Stimulated activated CD8-positive, alpha-beta memory T cell treated with anti-CD3 and anti-CD28 coated beads, Interleukin-2, amount 100 ng/mL, for 1 hour (primary cell): ENCODE measurements at places on chromosomes 2 and 18.

GRCh38 chr2:86556508-86556907 is 6.7 kb downstream of the CHMP3 start:
- DNase-seq = no peak

- DNase-seq = no peak
Observed at GRCh38 chr18:62776024-62776570, 60.8 kb downstream of the PHLPP1 start.

GRCh38 chr2:176399074-176399598 is 129.9 kb downstream of the MTX2 start:
- DNase-seq = no peak

GRCh38 chr2:31067259-31067658 is 71.0 kb downstream of the GALNT14 start:
- no peak for DNase-seq

GRCh38 chr2:134216152-134216829 is 37.6 kb upstream of the MGAT5 start:
- no peak for DNase-seq

GRCh38 chr2:73830871-73831401 is 2.2 kb downstream of the STAMBP start:
- no peak for DNase-seq

GRCh38 chr2:49226360-49226759 is 72.0 kb upstream of the FSHR start:
- DNase-seq = no peak

DNA sequence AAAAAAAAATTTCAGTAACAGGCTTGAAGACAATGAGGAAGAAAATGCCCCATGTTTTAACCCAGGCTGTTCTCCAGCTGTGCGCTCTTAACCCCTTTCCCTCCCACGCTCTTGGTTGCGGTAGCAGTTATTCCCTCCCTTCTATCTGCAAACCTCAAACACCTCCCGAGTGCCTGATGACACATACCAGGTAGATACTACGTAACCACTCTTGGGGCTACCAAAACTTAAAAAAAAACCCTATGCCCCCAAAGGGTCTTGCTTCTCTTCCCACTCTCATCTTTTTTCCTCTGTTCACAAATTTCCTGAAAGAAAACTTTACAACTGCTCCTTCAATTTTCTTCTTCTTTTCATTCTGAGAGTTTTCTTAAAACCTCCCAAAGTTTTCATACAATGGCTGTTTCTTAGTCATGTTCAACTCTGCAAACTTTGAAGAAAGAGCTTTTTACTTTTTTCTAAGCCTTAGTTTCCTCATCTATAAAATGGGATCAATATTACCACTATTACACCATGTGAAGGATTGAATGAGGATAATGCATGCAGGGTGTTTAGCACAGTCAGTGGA is 4.9 kb upstream of the DRC1 start:
- no peak for DNase-seq

DNA sequence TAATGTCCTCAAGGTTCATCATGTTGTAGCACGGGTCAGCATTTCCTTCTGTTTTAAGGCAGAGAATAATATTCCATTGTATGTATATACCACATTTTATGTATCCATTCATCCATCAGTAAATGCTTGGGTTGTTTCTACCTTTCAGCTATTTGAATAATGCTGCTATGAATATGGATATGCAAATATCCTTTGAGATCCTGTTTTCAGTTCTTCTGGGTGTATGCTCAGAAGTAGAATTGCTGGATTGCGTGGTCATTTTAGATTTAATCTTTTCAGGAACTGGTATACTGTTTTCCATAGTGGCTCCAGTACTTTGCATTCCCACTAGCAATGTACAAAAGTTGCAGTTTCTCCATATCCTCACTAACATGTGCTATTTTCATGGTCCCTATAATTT is 13.4 kb upstream of the ASB1 start:
- no peak for DNase-seq

- no peak for DNase-seq
Observed at GRCh38 chr2:157935378-157935906, 59.3 kb upstream of the ACVR1 start.

- DNase-seq = no peak
Observed at GRCh38 chr18:78587096-78587495, 392.5 kb upstream of the SALL3 start.

DNA sequence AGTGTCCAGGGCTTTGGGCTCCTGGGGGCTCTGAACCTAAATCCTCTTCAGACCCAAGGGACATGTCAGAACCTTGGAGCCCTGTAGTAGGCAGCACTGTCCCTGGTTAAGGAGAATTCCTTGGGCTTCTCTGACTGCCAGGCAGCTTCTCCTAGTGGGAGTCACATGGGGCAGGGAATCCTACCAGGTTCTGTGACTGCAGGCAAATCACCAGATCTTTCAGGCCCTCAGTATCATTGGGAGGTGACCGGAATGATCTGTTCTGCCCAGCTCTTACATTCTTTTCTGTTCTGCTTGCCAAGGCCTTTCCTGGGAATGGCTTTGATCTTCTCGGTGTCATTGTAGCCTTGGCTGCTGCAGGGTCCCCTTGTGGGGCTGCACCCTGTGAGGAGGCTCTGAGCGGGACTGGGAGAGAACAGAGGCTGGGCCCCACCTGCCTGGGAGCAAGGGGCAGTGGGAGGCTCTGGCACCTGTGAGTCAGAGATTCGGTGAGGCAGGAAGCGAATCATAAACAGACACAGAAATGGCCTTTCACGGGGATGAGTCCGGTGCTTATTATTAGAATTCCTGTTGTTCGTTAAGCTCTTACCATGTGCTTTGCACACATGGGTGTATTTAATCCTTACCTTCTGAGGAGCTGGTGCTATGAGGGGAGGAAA is 14.1 kb downstream of the CEP68 start:
- DNase-seq = no peak

GRCh38 chr2:27150639-27151230 is 1.9 kb downstream of the TCF23 start:
- DNase-seq = no peak

DNA sequence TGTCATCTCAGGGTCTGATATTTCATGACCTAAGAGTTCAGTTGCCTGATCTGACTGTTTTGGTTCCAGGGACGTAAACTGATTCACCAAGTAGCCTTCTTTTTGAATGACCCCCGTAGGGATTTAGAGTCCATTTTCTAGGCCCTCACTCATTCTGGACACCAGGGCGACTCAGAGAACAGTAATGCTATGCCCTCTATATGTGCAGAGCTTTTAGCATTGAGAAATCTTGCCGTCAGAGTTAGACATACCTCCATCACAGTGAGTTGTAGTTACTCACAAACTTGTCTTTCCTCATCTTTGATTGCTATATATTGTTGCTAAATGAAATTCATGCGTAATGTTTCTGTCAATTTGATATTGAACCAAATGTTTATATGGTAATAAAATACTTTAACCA is 92.3 kb downstream of the OSBPL6 start:
- DNase-seq = no peak

DNA sequence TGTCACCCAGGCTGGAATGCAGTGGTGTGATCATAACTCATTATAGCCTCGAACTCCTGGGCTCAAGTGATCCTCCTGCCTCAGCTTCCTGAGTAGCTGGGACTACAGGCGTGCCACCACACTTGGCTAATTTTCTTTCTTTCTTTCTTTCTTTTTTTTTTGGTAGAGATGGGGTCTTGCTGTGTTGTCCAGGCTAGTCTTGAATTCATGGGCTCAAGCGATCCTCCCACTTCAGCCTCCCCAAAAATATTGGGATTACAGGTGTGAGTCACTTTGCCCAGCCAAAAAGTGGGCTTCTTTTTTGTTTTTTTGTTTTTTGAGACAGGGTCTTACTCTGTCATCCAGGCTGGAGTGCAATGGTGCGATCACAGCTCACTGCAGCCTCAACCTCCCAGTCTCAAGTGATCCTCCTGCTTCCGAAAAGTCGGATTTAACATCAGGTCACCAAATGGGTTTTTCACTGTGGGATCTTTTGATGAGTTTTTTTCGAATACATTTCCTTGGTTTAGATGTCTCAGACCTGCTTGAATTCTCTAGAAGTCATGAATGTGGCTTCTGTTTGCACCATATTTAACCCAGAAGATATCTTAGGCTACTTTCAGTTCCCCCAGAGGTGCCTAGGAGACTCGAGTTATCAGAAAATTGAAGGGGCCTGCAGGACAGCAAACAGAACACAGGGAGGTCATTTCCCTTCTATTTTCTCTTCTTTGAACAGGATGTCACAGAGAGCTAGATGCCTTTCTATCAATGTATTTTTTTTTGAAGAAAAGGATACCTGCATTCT is 8.9 kb downstream of the RAB31 start:
- DNase-seq = no peak

DNA sequence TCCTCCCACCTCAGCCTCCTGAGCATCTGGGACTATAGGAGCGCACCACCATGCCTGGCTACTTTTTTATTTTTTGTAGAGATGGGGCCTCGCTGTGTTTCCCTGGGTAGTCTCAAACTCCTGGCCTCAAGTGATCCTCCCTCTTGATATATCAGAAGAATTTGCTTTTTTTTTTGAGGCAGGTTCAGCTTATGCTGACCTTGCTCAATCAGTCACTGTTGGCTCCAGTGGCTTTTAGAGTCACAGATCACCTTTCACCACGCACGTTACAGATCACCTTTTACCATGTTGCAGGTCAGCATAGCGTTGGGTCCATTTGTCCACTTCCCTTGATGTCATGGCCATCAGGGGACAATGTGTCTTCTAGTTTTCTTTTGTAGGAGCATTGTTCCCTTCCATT is 36.1 kb downstream of the DCAF17 start:
- no peak for DNase-seq

DNA sequence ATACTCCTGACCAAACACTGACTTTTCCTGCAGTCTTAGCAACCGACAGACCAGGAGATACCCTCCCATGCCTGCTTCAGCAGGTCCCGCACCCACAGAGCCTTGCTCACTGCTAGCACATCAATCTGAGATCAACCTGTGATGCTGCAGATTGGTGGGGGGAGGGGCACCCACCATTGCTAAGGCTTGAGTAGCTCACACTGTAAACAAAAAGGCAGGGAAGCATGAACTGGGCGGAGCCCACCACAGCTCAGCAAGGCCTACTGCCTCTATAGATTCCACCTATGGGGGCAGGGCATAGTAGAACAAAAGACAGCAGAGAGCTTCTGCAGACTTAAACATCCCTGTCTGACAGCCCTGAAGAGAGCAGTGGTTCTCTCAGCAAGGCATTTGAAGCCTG is 109.7 kb downstream of the SP100 start:
- no peak for DNase-seq

GRCh38 chr2:223828314-223828713 is 9.1 kb downstream of the AP1S3 start:
- DNase-seq = no peak

DNA sequence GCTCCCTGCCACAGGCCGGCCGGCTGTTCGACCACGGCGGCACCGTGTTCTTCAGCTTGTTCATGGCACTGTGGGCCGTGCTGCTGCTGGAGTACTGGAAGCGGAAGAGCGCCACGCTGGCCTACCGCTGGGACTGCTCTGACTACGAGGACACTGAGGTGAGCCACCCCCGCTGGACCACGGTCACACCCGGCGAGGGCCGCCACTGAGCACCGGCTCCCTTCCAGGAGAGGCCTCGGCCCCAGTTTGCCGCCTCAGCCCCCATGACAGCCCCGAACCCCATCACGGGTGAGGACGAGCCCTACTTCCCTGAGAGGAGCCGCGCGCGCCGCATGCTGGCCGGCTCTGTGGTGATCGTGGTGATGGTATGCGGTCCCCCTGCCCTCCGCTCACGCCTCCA is 20.8 kb downstream of the ANO7 start:
- DNase-seq = no peak

GRCh38 chr2:99834426-99834825 is 308.0 kb downstream of the AFF3 start:
- no peak for DNase-seq

GRCh38 chr18:25125680-25126079 is 226.3 kb downstream of the ZNF521 start:
- DNase-seq = no peak

GRCh38 chr2:136005462-136006196 is 20.2 kb upstream of the DARS1 start:
- no peak for DNase-seq

GRCh38 chr2:43388371-43388770 is 162.0 kb upstream of the ZFP36L2 start:
- no peak for DNase-seq

GRCh38 chr18:72541871-72542332 is 2.2 kb downstream of the CBLN2 start:
- DNase-seq = no peak

- DNase-seq = no peak
Observed at GRCh38 chr18:7575465-7576028, 8.4 kb downstream of the PTPRM start.

DNA sequence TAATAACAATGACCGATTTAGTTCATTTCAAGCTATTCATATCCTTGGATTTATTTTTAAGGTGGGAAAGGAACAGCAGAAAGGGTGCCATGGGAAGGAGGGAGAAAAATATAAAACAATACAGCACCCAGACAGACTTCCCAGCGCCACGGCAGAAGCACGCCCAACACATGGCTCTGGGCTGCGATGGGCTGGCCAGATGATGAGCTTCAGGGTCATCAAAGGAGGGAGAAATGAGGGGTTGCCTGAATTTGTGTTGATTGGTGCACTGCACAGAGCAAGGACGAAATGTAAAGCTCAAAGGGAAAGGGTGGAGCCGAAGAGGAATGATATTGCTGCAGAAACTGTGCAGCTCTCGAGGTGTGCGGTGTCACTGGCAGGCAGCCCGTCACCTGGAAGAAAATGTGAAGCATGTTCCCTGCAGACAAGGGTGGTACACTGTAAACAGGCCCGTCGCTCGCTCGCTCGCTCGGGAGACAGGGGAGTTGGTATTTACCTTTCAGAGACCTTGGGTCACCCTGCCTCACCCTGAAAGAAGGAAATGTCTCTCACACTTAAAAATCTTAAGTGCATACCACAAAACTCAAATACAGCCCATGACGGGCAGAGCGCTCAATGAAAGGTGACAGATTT is 195.5 kb upstream of the CTAGE1 start:
- no peak for DNase-seq

DNA sequence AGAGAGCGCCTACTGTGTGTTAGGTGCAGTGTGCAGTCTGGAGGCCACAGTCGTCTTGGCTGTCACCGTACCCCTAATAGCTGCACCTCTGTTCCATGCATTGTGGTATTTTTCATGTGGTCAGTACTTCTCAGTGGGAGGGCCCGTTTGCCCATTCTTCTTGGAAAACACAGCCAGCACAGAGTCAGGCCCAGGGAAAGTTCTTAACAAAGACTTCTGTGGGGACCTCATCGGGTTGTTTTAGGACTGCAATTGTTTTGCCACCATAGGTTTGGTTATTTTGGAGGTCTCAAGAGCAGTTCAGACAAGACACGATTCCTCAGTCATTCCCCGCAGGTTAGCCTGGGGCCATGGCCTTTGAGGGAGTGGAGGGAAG is 62.3 kb downstream of the SMIM21 start:
- DNase-seq = no peak

- no peak for DNase-seq
Observed at GRCh38 chr2:239361311-239361642, 39.5 kb downstream of the HDAC4 start.

- DNase-seq = no peak
Observed at GRCh38 chr18:74110976-74111375, 36.7 kb downstream of the FBXO15 start.
